ENCODE measurements at places on chromosomes 7 and 10.

- DNase-seq: peak; percentile 98
Observed at GRCh38 chr7:73742753-73743641, 4.4 kb upstream of the ABHD11 start.

DNA sequence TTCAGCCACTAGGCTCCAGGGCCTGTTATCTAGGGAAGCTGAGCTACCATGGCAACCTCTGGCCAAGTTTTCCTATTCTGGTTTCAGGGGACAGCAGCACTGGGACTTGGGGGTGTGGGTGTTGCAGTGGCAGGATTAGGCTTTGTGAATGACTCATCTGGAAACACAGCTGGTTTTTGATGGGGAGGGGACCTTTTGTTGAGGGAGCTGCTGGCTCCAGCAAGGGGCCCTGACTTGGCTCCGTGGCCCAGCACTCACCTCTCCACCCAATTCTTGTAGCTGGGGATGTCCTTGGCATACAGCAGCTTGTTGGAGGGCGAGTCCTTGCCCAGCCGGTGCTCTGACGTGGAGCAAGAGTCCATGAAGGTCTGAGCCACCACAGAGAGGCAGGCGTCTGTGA is 435.9 kb downstream of the PLXNA4 start:
- no peak for DNase-seq

GRCh38 chr10:77355844-77356243 is 281.8 kb downstream of the KCNMA1 start:
- no peak for DNase-seq

DNA sequence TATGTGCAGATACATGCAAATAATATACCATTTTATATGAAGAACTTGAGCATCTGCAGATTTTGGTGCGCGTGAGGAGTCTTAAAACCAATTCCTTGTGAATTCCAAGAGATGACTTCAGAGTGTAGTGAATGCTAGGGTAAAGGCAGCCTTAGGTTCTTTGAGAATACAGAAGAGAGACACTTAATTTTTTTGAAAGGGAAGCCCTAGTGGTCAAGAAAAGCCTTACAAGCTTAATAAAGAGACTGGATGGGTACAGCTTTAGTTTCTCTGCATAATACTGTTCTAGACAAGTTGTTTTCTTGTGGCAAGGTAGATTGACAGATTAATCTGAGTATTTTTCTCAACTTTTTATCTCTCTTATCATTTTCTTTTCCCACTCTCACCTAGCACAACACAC is 636.5 kb downstream of the DNAJB9 start:
- no peak for DNase-seq

Data from NCI-H1105 (cell line).